Fibroblast of villous mesenchyme (primary cell): ENCODE measurements at places on chromosomes 13 and 19. TPM values are rescaled to one million over a fixed set of nuclear protein-coding genes. Genes with fewer than 3 reads are reported as not detected.

C1QTNF9 gene
- total RNA-seq: not detected in 2 replicates

CA11 gene
- 1.3 TPM in 2 replicates for total RNA-seq

RSPH6A gene
- total RNA-seq: under 0.01 and 0.32 TPM in 2 replicates

MBD3 gene
- total RNA-seq: 73.4 and 103 TPM in 2 replicates

C19orf18 gene
- under 0.01 and 0.32 TPM in 2 replicates for total RNA-seq

NALCN gene
- total RNA-seq: 1.7 and 6.4 TPM in 2 replicates

DNA sequence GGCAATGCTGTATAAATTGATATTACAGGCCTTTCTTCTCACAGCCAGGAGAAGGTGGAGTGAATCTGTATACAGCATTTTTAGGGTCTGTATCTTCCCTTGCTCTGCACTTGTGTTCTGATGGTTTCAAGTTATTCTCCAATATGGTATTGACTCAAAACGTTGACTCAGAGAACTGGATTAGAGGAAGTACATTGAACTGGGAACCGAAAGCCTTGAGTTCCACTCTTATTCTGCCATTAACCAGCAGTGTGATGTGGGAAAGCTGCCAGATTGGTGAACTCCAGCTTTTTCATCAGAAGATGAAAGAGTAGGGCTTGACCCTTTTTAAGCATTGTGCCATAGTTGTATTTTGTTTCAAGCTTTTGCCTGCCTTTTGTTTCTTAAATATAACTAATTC lies 167.7 kb downstream of the SPRY2 start:
- DNase-seq: no peak

DNA sequence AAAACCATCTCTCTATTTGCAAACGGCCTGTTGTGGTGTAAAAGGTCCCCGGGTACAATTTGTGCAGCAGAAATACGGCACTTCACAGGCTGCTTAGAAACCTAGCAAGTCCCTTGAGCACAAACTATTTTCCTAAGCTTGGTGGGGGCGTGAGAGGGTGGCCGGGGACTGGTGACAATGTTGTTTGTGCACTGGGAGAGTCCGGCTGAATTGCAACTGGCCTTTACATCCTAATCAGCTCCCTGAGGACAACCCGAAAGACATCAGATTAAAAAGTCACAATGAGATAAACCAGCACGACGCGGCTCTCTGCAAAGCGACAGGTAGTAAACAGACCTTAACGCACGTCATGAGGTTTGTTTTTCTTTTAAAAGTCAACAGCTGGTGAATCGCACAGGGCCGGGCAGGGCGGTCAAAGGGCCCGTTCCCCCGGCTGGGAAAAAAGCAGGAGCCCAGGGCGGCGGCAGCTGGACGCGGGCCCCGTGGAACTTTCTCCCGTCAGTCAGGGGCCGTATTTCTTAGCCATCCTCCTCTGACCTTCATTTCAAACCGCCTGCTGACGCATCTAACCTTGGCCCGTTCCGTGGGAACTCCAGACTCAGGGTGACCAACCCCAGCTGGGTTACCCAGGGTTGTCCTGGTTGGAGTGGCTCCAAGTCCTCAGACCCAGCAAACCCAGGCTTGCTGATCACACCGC lies 112.3 kb downstream of the GADD45B start:
- DNase-seq: peak; percentile 85

GRCh38 chr13:32722340-32722739 lies 136.1 kb downstream of the PDS5B start:
- no peak for DNase-seq

GRCh38 chr13:65479692-65480091 lies 1750.4 kb downstream of the PCDH9 start:
- no peak for DNase-seq

GRCh38 chr13:108944760-108945159 lies 315.3 kb downstream of the MYO16 start:
- peak; percentile 71 for DNase-seq

- DNase-seq: no peak
Measured at GRCh38 chr13:108427355-108427754, 157.8 kb downstream of the TNFSF13B start.

DNA sequence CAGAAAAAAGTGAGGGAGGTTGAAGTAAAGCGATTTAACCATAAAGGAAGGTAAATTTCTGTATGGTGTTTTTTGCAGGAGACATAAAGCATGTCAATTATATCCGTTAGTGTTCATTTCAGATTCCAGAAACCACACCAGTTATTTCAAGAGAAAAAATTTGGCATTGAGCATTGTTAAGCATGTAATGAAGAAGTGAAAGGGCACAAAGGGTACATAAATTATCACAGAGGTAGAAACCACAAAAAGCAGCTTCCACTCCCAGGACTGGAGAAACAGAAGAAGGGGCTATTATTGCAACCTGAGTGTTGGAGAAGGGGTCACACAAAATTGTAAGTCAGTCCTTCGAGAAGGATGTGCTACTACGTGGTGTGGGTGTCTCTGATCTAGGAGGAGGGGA lies 72.2 kb upstream of the DACH1 start:
- DNase-seq: no peak

- DNase-seq: no peak
Measured at GRCh38 chr13:21688056-21688455, 17.2 kb downstream of the FGF9 start.

GRCh38 chr19:35248310-35249145 lies at the start of gene LSR:
LSR (plus strand) TSS chr19:35249002; CDS start chr19:35249023, 21 bp downstream.
- no peak for DNase-seq

DNA sequence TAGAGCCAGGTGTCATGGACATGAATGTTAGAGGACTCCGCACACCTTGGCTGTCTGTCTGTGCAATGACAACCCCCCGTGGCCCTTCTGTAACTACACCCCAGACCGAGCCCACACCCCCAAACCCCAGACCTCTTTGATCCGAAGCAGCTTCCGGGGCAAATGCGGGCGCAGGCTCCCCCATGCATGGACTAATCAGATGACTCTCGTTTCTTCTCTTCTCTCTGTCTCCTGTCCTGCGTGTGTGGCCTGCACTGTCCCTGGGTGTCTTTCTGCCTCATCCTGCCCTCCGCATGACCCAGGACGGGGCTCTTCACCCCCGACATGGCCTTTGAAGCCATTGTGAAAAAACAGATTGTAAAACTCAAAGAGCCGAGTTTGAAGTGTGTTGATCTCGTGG lies 38.9 kb downstream of the TMED1 start:
- no peak for DNase-seq

DNA sequence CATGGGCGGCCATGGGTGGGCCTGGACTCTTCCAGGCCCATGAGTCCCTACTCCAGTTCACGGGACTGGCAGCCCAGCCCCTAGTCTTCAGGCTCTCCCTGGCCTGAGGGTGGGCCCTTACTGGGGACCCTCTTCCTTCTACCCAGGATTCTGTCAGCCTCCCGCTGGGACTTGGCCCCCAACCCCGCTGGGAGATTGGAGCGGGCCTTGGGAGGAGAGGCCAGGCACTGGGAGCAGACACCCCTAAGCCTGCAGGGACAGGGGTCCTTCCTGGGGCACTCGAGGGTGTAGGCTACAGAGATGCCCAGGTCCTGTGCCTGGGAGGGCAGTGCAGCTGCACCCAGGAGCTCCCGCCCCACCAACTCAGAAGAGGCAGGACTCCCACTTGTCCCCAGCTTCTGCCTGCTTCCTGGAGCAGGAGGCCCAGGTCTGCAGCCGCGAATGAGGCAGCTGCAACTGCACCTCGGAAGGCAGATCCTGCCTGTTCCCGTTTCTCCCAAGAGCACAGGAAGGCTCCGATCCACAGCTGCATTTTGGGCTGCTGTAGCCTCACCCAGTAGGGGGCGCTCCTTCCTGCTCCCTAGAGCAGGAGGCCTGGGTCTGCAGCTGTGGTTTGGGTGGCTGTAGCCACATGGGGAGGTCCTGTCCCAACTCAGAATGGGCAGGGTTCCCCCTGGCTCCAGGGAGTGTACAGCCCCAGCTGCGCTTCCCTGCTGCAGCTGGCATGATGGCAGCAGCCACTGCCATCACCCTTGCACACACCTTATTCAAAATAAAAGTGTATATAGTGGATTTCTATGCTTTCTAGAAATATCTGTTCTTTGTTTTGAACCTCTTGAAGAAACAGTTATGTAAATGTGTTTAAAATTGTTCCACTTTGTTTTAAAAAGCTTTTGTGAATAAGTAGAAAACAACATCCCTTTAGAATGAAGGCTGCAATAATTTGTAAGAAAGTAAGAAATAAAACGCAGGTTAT lies 46.8 kb downstream of the TEX26 start:
- no peak for DNase-seq

- DNase-seq: no peak
Measured at GRCh38 chr19:54633401-54633800, 3.1 kb downstream of the LILRB1 start.

DNA sequence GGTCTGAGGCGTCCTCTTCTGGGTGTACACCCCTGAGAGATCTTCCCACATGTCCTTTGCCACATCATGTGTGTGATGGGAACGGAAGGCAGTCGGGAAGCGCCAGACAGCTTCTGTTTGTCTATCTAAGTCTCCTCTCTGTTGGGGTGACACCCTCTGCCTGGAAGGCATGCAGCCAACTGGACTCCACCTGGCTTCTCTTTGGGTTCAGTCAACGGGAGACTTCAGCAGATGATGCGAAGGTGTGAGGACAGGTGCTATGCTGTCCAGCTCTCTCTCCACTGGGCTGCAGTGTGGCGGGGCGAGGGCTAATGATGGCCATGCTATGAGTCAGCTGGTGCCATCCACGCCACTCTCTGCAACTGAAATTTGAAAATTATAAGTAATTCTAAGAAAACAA lies 14.3 kb upstream of the SBK3 start:
- DNase-seq: no peak

DNA sequence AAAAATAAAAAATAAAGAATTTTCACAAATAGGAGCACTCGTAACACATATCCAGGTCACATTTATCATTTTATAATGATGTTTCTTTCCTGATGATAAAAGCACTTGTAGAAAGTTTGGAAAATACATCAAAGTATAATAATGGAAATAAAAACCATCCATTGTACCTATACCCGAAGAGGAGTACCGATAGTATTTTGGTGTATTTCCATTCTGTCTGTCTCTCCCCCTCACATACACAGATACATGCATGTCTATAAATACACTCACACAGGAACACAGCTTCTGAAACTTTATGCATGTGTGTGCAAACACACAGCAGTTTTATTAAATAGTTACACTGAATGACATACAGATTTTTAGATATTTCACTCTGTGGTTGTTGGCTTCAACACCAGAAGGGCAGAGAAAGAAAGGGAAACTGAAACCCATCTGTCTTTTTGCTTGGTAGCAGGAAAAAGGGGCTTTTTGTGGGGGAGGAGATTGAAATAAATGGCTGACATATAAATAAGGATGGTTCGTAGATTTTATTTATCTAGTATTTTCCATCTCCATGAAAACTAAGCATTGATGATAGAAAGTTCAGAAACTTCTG lies 114.8 kb downstream of the LRCH1 start:
- peak; percentile 37 for DNase-seq

- no peak for DNase-seq
Measured at GRCh38 chr13:28423010-28423409, 71.9 kb downstream of the FLT1 start.

GRCh38 chr19:17831419-17831888 lies 10.1 kb upstream of the INSL3 start:
- DNase-seq: no peak

- DNase-seq: no peak
Measured at GRCh38 chr13:43339805-43340550, 316.6 kb downstream of the DNAJC15 start.

DNA sequence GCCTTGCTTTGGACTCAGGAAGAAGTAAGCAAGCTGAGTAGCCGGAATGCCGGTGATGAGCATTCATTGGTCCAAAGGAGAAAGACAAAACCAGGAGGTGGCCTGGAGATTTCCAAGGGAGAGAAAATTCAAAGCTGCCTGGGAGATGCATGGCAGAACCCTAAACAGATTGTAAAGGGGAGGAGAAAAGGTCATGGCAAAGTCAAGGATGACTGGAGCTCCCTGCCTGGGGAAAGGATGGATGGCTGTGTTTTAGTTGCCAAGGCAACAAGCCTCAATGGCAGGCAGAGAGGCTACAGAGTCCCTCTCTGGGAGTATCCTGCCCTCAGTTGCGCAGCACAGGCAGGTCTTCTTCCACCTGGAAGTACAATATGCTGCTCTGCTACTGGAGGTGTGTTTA lies 134.0 kb downstream of the ENOX1 start:
- no peak for DNase-seq

- peak; percentile 70 for DNase-seq
Measured at GRCh38 chr13:30159446-30159839, 147.9 kb downstream of the KATNAL1 start.

DNA sequence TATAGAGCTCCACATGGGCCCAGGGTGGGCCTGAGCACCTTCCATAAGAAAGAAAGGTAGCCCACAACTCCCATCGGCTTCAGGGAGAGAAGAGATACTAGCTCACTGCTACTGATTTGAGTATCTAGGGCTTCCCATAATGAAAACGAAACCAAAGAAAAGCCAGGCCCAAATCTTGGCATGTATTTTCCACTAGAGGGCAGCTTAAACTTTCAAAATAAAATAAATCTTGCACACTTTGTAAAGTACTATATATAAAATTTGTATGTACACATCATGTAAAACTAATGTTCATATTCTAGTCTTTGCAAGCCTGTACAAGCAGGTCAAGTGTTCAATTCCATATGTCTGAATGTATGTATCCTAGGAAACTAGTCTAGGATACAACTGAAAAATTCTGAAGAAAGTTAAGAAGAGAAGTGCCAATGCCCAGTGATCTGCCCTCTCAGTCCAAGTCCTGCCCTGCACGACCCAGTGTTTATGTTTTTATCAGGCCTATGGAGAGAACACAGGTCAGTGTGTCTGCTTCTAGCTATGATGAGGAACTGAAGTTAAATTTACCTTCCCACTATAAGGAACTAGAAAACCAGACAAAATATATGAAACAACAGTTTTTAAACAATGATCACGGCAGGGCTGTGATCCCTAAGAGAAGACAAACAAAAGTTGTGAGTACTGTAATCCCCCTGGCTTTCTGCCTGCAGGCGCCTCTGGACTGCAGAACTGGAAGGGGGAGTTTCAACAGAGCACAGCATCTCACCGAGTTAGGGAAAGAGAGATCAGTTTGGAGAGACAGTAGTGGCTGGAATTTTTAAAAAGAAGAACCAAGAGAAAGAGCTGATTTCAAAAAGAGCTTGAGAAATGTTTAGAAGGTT lies 475.7 kb downstream of the UQCRFS1 start:
- peak; percentile 13 for DNase-seq

- peak; percentile 95 for DNase-seq
Measured at GRCh38 chr13:114115191-114115671, 17.2 kb downstream of the RASA3 start.
